Amygdala (tissue), 56 donors: ENCODE measurements at places on chromosomes 13 and 19.

DNA sequence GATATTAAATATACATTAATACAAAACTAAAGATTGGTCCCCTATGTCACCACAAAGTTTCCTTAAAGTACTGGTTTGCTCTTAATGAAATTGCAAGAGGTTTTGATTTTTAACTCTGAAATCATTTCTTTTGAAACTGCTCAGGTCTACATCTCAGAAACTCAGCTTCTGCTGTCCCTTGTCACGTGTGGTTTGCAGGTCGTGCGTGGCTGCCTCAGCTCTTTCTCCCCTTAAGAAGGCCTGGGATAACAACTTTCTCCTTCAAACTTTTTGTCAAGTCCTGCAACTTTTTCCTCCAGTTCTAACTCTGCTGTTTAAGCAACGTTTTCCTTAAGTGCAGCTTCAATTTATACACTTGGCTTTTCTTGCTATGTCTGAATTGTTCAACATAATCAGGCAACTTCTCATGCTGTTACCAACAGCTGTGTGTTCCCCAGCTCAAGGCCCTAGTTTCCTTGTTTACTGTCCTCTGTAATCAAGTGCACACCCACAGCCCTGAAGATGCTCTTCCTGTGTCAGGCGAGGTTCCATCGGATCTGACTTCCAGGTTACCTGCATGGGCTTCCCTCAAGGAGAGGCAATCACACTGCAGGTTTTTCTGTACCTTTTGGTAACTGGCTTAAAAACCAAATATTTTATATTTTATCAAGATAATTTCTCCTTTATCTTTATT is 13.5 kb downstream of the C13orf46 start:
- DNase-seq, result no peak

DNA sequence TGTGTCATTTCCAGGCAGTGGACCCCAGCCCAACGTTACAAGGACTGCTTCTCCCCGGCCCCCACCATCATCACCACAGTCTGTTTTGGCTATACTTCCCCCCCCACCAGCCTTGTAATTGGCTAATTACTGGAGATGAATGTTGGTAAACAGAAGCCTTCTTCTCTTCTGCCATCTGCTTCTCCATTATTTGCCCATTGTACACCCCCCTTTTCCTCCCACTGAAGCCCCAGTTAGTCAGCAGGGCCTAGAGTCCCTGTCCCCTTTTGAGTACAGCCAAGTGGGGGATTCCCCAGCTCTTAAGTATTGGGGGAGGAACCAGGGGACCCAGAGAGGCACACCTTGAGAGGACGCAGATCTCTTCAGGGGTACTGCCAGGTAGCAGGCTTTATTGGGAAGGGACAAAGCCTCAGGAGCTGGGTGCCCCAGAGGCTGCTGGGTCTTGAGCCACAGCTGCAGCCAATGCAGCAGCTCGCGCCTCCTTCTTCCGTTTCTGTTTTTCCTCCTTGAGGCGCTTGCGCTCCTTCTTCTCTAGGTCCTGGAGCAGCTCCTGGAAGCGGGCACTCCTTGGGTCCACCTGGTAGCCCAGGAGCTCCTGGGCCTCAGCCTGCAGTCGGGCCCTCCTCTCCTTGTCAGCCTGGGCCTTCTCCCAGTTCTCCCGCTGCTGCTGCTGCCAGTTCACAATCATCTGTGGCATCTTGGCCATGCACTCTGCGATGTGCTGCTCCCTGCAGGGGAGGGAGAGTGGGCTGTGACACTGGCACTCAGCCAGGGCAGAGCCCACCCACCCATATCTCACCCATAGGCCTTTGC is 3.0 kb downstream of the GADD45GIP1 start:
- no peak for DNase-seq

GRCh38 chr13:49315756-49316482 is 68.2 kb downstream of the CDADC1 start:
- DNase-seq, result no peak

DNA sequence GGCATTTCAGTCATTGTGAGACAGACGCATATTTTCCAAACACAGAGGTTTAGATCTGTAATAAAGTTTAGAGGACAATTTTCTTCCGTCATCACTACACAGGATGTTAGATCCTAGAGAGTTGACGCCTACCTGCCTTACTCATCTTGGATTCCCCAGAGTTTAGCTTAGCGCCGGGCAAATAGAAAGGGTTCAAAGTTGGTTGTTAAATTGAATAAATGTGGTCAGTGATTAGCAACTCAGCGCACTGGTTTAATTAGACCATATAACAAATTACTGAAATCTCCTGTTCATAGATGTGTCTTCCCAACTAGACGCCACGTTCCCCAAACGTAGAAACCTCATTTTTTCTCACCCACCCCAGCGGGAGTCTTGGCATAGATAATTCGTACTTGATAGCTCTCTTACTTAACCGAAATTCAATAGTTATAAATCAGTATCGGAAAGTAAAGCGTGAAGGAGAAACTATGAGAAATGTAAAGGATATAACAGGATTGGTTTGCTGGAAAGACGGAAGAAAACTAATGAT is 726 bp upstream of the UFM1 start:
- no peak for DNase-seq

- DNase-seq, result no peak
These were observed 465.0 kb downstream of the TDRD3 start for GRCh38 chr13:60862036-60862435.

GRCh38 chr13:63481334-63481733 is 2065.7 kb upstream of the PCDH20 start:
- no peak for DNase-seq
